ENCODE measurements at places on chromosomes 6 and 20.

DNA sequence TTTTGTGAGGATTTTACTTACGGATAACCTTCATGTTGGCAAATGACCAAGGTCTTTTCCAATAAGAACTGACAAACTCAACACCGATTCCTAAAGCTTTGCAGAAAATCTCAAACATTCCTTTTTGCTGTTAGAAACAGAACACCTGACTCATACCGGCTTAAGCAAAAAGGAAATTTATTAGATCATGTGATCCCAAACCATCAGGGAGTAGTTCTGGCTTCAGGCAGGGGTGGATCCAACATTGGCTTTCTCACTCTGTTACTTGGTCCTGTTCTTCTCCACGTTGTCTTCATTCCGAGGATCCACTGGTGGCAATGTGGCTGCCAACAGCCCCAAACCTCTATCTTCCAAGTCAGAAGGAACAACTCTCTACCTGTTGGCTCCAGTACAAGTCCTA, 95.9 kb upstream of the PMEPA1 start:
- no peak for DNase-seq

DNA sequence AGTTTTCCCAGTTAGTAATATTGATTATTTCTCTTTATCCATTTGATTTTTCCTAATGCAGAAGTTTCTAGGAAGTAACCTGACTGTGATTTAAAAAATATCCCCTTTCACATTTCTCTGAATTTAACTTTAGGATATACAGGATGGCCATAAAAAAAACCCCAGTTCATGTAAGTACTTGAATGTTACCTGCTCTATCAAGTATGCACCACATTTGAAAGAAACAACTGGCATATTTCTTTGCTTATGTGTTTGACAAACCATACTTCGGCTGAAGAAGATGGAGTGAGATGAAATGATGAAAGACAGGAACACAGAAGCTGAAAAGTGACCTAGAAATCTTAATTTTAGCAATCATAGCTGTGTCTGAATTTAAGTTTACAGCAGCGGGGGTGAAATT, 374.0 kb upstream of the NOX3 start:
- no peak for DNase-seq

DNA sequence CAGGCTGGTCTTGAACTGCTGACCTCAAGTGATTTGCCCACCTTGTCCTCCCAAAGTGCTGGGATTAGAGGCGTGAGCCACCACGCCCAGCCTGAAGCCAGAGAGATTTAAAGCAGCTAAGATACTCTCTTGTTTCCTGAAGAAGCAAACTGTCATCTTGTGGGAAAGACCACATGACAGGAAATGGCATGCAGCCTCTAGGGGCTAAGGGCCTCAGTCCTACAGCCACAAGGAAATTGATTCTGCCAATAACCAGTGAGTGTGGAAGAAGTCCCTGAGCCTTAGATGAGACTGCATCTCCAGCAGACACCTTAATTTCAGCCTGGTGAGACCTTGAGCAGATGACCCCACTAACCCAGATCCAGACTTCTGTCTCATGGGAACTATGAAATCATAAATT, 40.9 kb downstream of the KIZ start:
- DNase-seq: no peak

DNA sequence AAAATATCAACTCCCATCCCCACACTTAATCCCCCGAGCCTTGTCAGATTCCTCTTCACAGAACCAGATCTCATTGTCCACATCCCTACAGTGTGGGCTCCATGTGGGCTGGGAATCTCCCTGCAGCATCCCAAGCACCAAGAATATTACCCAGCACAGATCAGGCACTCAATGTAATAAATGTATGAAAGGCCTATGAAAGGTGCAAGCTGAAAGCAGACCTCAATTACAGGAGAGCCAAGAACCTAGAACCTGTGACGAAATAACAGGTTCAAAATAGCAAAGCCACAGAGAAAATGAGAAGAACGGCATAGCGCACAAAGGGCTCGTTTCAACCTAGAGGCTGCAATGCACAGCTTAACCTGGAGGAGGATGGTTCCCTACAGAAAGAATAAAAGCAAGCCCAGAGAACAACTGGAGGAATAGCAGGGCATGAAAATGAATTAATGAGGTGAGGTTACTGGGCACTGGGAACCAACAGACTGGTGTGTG, 3.1 kb downstream of the SLC23A2 start:
- peak; percentile 13 for DNase-seq

- DNase-seq: peak; percentile 32
Observed at GRCh38 chr20:20407891-20408805, 40.2 kb downstream of the INSM1 start.

- DNase-seq: no peak
Observed at GRCh38 chr6:1945235-1945832, 300.1 kb downstream of the GMDS start.

GRCh38 chr6:68046756-68047155, 588.3 kb upstream of the ADGRB3 start:
- no peak for DNase-seq

DNA sequence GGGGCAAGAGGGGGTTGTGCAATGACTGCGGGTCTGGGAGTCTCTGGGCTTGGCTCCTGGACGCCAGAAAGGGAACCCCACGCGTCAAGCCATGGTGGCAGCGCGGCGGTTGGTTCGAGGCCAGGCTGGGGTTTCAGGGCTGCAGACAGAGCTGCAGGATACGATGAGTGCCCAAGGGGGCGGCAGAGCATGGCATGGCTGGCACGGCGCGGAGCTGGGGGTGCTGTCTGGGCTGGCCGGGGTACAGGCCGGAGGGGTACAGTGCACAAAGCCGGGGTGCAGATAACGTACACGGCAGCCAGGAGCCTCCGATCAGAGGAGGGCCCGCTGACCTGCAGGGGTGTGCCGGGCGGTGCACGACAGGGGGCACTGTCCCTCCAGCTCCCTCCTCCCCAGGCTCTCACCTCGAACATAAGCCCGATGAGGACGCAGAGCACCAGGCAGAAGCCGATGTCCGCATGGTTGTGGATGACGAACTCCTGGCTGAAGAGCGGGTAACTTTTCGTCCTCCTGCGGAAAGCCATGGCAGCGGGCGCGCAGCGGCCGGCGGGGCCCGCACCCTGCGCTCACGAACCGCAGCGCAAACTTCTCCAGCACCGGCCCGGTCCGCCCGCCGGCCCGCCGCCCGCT, 353 bp downstream of the TRAM2 start:
- DNase-seq: peak; percentile 91

DNA sequence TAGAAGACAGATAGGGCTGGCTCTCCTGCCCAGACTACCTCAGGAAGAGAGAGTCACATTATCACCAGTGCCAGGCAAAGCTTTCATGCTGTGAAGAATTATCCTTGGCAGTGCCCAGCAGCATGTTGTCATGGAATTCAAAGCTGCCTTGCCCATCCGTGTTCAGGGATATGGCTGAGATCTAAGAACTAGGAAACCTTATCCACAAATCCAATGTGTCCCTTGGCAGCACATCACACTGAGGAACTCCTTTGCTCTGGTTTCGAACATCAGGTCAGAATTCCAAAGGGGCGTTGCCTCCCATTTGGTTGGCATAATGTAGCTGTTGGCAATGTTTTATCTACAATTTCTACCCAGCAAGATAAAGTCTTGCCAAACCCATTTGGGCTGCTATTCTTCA, 52.7 kb downstream of the ADGRF1 start:
- no peak for DNase-seq

GRCh38 chr6:26159357-26160273, 72.4 kb downstream of the HFE start:
- peak; percentile 59 for DNase-seq

DNA sequence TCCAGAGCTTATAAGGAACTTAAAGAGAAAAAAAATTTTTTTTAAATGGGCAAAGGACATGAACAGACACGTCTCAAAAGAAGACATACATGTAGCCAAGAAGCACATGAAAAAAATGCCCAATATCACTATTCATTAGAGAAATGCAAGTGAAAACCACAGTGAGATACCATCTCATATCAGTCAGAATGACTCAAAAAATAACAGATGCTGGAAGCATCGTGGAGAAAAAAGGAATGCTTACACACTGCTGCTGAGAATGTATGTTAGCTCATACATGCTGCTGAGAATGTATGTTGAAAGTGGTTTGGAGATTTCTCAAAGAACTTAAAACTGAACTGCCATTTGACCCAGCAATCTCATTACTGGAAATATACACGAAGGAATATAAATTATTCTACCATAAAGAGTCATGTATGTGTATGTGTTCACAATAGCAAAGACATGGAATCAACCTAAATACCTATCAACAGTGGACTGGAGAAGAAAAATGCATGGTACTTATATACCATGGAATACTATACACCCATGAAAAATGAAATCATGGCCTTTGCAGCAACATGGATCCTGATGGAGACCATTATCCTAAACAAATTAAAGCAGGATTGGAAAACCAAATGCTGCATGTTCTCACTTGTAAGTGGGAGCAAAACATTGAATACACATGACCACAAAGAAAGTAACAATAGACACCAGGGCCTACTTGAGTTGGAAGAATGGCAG, 5.2 kb downstream of the OR11A1 start:
- no peak for DNase-seq

DNA sequence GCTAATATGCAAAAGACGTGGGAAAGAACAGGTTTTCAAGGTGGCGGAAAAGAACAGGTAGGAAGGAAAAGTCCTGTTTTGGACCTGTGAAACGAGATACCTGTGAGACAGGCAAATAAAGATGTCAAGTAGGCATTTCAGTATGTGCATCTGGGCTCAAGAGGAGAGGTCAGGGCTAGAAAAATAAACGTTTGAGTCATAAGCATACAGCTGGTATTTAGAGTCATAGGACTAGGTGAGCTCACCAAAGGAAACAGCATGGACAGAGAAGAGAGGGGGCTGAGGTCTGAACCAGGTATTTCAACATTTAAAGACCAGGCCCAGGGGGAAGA, 14.9 kb downstream of the MTFR2 start:
- peak; percentile 17 for DNase-seq

DNA sequence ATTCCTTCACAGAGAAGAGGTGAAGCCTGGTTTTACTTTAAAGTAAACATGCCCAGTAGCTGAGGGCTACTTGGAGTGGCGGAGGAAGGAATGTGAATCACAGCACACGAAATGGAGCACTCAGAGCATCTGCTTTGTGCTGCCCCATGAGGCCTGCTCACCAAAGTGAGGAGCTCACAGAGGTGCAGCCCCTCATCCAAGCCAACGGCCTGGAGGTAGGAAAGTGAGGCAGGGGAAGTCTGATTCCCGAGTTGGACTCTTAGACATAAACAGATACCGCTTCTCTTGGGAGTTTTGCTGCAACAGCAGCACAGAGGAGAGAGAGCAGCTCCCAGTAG, 3.6 kb downstream of the YTHDF1 start:
- DNase-seq: peak; percentile 29

GRCh38 chr6:34729631-34730470, 27.5 kb upstream of the SNRPC start:
- no peak for DNase-seq

DNA sequence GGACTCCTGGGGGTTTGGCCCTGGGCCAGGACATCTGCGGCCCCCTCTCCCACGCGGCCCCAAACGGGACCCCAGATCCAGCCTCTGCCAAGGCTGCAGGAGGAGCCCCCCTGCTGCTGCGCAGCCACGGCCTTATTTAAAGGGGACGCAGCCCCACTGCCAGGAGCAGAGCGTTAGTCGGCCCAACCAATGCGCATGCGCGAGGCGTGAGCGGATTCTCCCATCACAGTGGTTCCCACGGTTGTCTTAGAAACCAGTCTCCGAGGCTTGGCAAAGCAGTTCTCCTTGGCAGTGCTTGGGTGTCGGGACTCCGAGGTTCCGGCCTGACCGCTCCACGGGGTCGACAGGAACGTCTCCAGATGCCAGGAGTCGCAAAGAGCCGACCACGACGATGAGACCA, 288.3 kb upstream of the ZNF337 start:
- DNase-seq: peak; percentile 69

DNA sequence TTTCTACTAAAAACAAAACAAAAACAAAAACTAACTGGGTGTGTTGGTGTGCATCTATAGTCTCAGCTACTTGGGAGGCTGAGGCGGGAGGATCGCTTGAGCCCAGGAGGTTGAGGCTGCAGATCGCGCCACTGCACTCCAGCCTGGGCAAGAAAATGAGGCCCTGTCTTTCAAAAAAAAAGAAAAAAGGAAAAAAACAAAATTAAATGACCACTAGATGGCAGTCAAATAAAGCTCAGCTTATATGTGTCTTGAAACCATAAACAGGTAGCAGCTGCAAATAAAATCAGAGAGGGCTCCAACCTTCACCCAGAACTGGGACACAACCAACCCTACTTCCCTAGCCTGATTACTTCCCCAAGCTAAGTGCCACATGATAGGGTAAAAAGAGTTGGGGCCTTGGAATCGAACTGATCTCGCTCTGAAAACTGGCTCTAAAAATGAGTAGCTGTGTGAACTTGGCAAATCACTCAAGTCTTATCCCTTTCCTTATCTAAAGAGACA, 67.1 kb upstream of the ADGRF4 start:
- peak; percentile 54 for DNase-seq

DNA sequence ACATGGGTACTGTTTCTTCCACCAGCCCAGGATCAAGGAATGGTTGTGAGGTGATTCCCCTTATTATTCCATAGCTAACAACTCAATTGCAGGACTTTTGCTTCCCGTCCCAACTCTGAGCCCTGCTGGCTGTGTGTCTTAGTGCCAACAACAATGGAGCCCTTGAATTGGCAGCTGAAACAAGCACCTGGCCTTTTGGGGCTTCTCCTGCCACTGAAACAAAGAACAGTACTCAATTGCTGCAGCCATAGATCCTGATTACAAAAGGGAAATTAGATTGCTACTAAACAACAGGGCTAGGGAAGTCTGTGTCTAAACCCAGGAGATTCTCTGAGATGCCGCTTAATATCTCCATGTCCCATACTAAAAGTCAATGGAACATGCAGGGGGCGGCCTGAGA, 61.3 kb upstream of the CARMIL1 start:
- DNase-seq: no peak

- no peak for DNase-seq
Observed at GRCh38 chr6:169235286-169235685, 18.4 kb downstream of the THBS2 start.

DNA sequence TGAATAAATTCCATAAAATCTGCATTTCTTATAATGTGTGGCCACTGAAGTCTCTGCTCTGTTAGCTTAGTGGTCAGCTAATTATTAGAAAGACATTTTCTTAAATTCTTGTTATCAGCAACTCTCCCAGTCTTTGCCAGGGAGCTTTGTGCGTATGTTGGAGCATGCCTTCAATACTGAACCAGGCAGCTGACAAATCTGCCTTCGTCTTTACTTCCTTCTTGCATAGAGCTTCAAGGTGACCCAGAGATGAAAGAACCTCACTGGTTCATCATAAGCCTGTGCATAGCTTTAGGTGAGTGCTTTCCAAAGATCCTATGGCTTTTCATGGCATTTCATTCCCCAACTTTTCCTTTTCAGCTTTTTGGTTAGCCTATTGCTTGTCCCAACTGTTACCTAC, 43.0 kb upstream of the NELFCD start:
- no peak for DNase-seq

- DNase-seq: no peak
Observed at GRCh38 chr20:2164966-2165365, 63.3 kb downstream of the STK35 start.

All from GM23248 (cell line).